ENCODE measurements at places on chromosomes 3 and 15. TPM values are rescaled to one million over a fixed set of nuclear protein-coding genes. Genes with fewer than 3 reads are reported as not detected.

Gene GTF2E1
- total RNA-seq = 10.1 TPM

Gene ERICH6
- total RNA-seq = not detected

Gene PLSCR2
- total RNA-seq = not detected

Gene IVD
- total RNA-seq = 35.0 TPM

Gene LRIG1
- 18.9 TPM for total RNA-seq

Gene EXD1
- total RNA-seq = not detected

Gene CHDH
- total RNA-seq = 1.5 TPM

Gene ACAN
- total RNA-seq = 0.63 TPM

Gene IQCH
- total RNA-seq = 1.1 TPM

Gene SLC7A14
- total RNA-seq = 0.13 TPM

Gene NMNAT3
- total RNA-seq = 16.9 TPM

Gene CAV3
- not detected for total RNA-seq

Gene OXSR1
- 31.4 TPM for total RNA-seq
